CD8-positive, alpha-beta T cell (primary cell): ENCODE measurements at places on chromosomes 2 and 18.

- DNase-seq: no peak
Measured at GRCh38 chr2:233656443-233656842, 15.3 kb upstream of the UGT1A9 start.

DNA sequence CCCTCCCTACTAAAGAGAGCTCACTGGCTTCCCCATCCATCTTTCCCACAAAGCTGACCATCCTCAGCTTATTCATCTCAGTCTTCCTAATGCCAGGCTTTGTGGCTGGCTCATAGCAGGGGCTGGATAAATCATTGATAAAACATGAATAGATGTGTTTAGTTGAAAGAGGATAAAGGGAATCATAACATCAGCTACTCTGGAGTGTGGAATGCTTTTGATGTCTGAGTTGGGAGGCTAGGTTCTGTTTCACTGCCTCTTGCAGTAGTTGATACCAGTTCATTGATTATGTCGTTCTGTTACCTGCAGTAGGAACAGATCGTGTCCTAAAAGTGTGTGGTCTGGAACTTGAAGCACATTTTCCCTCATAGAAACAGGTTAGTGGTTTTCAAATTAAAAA, 66.3 kb upstream of the HK2 start:
- no peak for DNase-seq

GRCh38 chr2:233674995-233675394, 3.3 kb downstream of the UGT1A9 start:
- no peak for DNase-seq

DNA sequence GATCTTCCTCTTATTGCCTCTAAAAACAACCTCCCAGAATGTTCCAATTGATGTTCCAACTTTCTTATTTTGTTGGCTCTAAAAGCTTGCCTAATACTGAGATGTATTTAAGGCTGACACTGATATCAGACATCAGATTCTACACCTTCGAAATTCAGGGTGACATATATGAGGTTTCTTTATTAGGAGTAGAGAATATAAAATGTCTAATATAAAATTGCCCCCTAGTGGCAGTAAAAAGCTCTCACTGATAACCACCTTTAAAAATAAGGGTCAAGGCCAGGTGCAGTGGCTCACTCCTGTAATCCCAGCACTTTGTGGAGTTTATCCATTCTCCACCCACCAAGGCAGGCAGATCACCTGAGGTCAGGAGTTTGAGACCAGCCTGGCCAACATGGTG, 789.7 kb upstream of the SLC39A10 start:
- DNase-seq: no peak

GRCh38 chr2:62270728-62271127, 74.8 kb downstream of the B3GNT2 start:
- no peak for DNase-seq

DNA sequence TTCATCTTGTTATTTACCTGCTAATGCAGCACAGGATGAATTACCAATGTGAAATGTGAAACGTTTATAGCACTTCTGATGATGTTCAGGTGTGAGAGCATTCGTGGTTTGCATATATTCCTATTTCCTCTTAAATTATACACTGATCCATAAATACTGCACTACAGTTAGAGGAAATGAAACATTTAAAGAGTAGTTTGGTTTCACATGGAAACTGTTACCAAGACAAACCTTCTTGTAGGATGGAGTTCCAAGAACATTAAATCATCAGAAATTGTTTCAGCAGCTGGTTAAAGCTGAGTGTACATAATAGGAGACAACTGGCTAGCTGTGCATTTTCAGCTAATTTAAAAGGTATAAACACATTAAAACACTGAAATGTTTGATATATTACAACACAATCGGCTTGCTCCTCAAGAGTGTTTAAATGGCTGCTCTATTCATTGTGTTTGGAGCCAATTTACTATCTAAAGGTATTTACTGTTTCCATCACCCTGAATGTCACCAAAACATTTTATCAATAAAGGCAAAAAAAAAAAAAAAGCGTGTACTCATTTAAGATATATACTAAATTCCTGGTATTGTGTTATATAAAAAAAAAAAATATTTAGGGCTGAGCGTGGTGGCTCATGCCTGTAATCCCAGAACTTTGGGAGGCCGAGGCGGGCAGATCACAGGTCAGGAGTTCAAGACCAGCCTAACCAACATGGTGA, 100.6 kb downstream of the DYM start:
- no peak for DNase-seq

DNA sequence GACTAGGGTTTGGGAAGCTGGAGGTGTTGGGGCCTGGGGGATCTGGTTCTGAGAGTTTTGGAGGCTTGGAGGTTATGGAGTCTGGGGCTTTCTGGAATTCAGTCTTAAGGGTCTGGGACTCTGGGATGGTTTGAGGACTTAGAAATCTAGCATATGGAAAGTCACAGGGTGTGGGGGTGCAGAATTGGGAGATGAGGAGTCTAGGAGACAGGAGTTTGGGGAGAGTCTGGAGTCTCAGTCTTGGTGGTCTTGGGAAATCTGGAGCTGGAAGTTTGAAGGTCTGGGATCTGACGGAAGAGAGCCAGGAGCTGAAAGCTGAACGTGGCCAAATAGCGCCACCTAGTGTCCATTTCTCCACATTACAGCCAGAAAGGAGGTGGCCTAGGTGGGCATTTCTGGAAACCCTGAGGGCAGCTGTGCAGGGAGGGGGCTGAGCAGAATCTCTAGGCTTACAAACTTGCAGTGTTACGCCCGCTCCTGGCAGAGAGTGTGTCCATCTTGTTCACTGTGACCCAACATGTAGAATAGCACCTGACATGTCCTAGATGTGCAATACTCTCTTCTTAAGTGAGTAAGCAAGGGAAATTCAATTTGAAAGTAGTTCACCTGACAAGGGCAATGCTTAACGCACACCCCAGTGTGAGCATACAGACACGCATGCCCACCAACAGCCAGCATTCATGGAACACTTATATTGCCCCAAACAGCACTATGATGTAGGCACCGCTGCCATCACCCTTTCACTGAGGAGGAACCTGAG, 204.8 kb downstream of the TFCP2L1 start:
- peak; percentile 54 for DNase-seq

DNA sequence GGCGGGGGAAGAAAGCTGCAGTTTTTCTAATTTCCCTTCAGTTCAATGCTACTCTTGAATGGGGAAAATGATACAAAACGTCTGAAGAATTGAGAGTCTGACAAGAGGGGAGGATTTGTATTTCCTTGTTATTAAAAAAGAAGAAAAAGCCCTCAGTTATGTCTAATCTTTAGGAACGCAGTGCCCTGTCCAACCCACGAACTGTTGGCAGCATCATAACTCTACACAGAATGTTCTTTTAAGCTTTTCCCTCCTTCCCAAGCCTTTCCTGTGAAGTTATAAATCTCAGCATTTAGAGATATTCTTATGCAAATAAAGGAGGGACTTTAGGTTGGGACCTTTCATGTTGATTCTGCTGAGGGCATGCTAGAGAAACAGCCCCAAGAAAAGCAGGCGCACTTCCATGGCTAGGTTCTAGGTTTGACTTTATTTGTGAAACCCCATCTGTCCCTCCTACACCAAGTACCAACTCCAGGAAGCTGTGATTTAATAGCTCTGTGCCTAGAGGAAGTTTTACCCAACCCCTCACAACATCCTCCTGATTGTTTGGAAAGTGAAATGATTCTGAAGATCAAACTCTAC, 288.6 kb downstream of the SETBP1 start:
- DNase-seq: no peak

- DNase-seq: no peak
Measured at GRCh38 chr2:224983712-224984554, 58.3 kb downstream of the DOCK10 start.
